ENCODE measurements at places on chromosomes 1 and 21.

DNA sequence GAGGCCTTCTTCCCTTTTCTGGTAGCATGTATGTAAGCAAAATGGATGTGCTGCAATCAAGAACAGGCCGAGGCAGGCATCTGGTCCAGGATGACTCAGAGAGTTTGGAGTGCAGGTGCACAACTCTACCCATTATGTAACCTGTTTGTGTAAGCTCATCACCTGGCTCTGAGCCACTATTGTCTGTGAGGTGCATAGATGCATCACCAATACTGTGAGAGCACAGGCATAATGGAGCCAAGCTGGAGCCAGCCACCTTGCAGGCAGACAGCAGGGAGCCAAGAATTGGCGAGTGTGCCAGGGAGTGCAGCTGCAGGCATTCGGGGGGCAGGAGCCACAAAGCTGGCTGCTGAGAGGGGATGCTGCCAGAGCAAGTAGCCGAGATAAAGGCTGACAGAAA lies 549.9 kb upstream of the RGS18 start:
- H3K27ac ChIP-seq, result no peak overlapping the region
- H3K36me3 ChIP-seq, result no peaks in the 10 kb centered on the region
- no peaks in the 10 kb centered on the region for H3K4me1 ChIP-seq
- no peak overlapping the region for H3K4me3 ChIP-seq
- DNase-seq, result no peak

- H3K27me3 ChIP-seq, result no peaks in the 10 kb centered on the region
- H3K4me1 ChIP-seq, result no peaks in the 10 kb centered on the region
- no peaks in the 10 kb centered on the region for H3K36me3 ChIP-seq
- H3K27ac ChIP-seq, result no peak overlapping the region
Measured at GRCh38 chr1:246126580-246126979, 380.5 kb downstream of the SMYD3 start.

- H3K27ac ChIP-seq, result no peak overlapping the region
- H3K4me1 ChIP-seq, result peaks cover 21% of the 10 kb centered on the region
- H3K36me3 ChIP-seq, result peaks cover 35% of the 10 kb centered on the region
- DNase-seq, result no peak
- no peaks in the 10 kb centered on the region for H3K27me3 ChIP-seq
- no peak overlapping the region for H3K4me3 ChIP-seq
Measured at GRCh38 chr1:149925345-149925744, 2.3 kb downstream of the SF3B4 start.

DNA sequence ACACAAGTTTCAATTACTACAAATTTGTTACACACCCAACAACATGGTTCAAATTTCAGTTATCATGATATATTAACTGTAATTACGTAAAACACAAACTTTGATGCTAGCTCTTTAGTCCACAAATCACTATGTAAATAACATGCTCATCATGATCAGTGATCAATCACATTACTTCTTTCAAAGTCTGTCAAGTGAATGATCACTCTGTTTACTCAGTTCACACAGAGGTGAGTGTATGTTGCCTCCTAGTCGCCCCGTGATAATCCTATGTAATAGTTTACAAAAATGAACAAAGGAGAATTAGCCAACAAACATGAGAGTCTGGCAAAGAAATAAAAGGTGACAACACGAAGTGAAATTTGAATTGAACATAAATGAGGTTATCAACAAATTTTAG lies 14.3 kb downstream of the EDEM3 start:
- DNase-seq, result no peak
- no peak overlapping the region for H3K4me3 ChIP-seq
- H3K27me3 ChIP-seq, result no peaks in the 10 kb centered on the region
- H3K4me1 ChIP-seq, result no peaks in the 10 kb centered on the region

GRCh38 chr1:115299266-115299665 lies 38.8 kb downstream of the NGF start:
- 0 out of 2 replicates have a peak, but pooled peaks cover 11% of the 10 kb centered on the region for H3K36me3 ChIP-seq
- no peaks in the 10 kb centered on the region for H3K27me3 ChIP-seq
- no peak for DNase-seq
- no peak overlapping the region for H3K4me3 ChIP-seq

DNA sequence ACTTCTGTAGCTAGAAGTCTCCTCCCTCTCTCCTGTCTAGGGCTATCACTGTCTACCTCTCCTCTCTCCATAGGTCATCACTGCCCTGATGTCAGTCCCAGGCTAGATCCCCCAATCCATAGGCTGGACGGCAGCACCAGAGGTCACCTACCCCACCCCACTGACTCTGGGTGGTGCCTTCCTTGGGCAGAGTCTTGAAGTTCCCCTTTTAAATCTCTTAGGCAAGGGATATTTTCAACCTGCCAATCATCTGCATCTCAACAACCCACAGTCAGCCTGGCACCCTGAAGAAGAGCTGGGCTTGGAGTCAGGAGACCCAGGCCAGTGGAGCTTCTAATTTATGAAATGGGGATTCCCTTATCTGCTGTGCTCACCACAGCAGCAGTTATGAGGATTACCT lies 13.2 kb downstream of the MYBPH start:
- no peak overlapping the region for H3K4me3 ChIP-seq
- no peaks in the 10 kb centered on the region for H3K27me3 ChIP-seq
- no peak overlapping the region for H3K27ac ChIP-seq
- peaks cover 17% of the 10 kb centered on the region for H3K36me3 ChIP-seq

GRCh38 chr1:214044438-214045214 lies 56.9 kb downstream of the PROX1 start:
- no peak overlapping the region for H3K27ac ChIP-seq
- no peaks in the 10 kb centered on the region for H3K4me1 ChIP-seq
- no peaks in the 10 kb centered on the region for H3K27me3 ChIP-seq
- DNase-seq, result no peak
- no peak overlapping the region for H3K4me3 ChIP-seq
- H3K36me3 ChIP-seq, result no peaks in the 10 kb centered on the region

- no peak overlapping the region for H3K4me3 ChIP-seq
- H3K4me1 ChIP-seq, result peaks cover 15% of the 10 kb centered on the region
- no peaks in the 10 kb centered on the region for H3K27me3 ChIP-seq
- H3K36me3 ChIP-seq, result no peaks in the 10 kb centered on the region
Measured at GRCh38 chr1:93976711-93977597, 67.7 kb upstream of the GCLM start.

DNA sequence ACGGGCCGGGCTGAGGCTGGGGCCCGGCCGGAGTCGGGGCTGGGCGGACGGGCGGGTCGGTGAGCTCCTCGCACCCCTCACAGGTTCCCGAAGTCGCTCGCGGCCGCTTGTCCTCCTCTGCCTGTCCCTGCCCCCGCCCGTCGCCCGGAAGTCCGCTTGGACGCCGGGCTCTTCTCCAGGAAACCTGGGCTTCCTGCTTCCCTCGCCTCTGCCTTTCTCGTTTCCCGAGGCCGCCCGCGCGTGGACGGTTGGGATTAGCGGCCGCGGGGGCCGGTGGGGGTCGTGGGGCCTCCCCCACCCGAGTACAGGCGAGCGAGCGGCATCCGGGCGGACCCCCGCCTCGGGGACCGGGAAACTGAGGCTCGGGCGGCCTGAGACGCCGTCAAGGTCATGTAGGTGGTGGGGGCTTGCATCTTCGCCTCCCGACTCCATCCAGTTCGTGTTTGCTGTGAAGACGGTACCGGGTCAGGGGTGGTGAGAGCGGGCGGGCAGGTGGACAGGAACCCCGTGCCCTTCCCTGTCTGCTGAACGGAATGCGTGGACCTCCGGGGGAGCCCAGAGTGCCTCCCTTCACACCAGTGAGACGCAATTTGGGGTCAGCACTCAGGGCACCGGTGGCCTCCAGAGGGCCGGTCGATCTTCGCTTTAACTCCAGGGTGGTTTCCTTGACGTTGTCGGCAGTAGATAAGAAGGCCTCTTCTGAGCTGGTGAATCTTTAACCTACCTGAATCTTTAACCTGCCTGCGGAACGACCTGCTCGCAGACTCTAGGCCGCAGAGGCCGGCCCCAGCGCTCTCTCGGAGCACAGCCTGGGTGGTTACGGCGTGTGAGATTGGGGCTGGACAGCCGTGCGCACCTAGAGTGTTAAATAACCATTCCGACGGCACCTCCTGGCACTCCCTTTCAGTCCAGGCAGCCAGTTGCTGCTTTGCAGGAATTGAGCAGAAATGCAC lies 686 bp downstream of the ARF1 start:
- H3K27ac ChIP-seq, result peak overlapping the region; percentile 78
- peak overlapping the region; percentile 100 for H3K4me3 ChIP-seq
- peaks cover 47% of the 10 kb centered on the region for H3K4me1 ChIP-seq
- peaks cover 20% of the 10 kb centered on the region for H3K36me3 ChIP-seq

DNA sequence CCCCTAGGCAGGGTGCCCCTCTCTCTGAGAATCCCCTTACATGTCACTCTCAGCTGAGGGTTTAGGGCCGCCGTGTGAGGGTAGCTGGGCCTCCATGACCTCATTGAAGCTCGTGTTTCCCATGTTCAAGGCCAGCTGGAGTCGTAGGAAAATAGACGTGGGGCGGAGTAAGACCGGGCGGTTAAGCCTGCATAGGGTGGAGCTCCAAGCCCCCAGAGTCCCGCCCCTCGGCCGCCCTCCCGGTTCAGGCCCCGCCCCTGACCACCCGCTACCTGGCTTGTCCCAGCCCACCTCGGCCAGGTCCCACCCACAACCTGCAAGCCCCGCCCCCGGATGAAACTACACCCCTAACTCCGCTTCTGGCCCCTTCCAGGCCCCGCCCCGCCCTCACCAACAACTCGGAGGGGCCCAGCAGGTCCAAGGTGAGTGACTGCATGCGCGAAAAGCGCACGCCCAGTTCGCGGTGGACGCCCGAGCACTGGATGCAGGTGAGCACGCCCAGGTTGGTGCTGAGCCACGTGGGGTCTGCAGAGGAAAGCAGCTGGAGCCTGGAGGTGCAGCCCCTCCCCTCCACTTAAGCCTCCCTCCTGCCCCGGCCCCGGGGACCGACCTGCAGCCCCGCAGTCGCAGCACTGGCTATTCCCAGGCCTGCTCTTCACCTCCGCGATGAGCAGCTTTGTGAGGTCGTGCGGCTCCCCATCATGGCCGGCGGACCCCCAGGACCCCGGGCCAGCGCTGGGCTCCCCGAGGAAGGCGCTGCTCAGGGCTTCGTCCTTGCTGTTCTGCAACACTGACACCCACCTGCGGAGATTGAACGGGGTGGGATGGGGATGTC lies 12.2 kb upstream of the TCEA3 start:
- H3K36me3 ChIP-seq, result no peaks in the 10 kb centered on the region
- H3K27me3 ChIP-seq, result no peaks in the 10 kb centered on the region
- no peak for DNase-seq
- H3K27ac ChIP-seq, result no peak overlapping the region
